Stimulated activated CD4-positive, alpha-beta T cell treated with anti-CD3 and anti-CD28 coated beads, Interleukin-12 subunit alpha, Interleukin-12 subunit beta, amount 100 ng/mL, for 48 hours (primary cell): ENCODE measurements at places on chromosomes 13 and 19.

DNA sequence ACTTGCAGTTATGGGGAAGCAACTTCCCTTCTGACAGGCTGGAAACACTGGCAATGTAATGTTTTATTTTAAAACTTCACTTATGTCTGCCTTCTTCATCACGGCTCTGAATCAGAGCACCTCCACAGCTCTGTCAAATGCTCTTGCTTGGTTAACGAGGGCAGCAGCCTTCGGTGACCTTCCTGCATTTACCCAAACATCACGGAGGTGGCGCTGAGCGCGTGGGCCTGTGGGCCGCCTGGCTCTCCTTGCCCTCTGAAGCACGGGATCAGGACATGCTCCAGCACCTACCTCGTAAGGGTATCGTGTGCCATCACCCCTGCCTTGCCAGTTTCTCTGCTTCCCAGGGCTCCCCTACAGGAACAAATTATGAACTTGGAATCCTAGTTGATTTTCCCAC is 310.0 kb downstream of the TEX29 start:
- no peak for DNase-seq

DNA sequence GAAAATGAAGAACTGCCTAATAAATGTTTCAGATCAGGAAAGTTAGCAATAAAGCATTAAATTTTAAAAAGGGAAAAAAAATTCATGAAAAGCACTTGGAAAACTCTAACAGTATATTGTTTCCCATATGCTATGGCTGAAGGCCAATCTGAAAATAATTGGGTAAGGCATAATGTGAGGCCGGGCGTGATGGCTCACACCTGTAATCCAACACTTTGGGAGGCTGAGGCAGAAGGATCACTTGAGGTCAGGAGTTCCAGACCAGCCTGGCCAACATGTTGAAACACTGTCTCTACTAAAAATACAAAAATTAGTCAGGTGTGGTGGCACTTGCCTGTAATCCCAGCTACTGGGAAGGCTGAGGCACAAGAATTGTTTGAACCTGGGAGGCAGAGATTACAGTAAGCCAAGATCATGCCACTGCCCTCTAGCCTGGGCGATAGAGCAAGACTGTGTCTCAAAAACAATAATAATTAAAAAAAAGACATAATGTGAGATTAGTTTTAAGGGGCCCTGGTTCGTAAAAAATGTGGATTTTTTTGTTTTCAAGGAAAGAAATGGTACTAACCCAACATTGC is 15.2 kb downstream of the INTS6 start:
- DNase-seq: no peak

DNA sequence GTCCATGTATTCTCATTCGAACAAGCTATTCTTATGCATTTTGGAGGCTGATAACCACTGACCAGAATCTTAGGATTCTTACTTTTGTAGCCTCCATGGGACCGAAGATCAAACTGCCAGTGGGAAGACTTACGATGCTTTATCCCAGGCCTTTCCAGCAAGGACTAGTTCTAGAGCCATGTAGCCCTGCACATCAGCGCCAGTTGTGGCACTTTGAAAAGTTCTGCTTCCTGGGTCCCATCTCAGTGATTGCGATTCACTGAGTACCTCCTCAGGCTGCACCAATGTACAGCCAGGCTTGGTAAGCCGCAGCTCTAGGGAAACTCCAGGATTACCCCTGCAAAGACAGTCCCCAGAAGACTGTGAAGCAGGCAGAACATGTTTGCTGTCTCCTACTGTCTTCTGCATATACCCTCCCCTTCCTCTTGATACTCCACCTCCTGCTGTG is 18.9 kb upstream of the ENOX1 start:
- DNase-seq: no peak

DNA sequence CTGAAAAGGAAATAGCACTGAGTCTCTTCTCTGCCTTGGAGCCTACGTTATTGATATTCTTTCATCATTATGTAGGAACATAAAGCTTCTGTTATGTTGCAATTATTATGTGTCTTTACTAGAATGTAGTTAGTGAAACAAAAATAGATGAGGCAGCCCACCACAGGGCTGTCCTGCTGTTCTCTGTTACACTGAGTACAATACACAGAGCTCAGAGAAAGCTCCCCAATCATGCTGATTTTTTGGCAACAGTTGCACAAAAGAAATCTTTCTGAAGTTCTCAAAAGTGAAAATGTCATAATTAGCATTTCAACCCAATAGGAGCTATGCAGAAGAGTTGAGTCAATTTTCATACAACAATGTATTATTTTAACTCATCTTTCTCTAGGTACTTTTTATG is 119.5 kb downstream of the EFNB2 start:
- DNase-seq: no peak

DNA sequence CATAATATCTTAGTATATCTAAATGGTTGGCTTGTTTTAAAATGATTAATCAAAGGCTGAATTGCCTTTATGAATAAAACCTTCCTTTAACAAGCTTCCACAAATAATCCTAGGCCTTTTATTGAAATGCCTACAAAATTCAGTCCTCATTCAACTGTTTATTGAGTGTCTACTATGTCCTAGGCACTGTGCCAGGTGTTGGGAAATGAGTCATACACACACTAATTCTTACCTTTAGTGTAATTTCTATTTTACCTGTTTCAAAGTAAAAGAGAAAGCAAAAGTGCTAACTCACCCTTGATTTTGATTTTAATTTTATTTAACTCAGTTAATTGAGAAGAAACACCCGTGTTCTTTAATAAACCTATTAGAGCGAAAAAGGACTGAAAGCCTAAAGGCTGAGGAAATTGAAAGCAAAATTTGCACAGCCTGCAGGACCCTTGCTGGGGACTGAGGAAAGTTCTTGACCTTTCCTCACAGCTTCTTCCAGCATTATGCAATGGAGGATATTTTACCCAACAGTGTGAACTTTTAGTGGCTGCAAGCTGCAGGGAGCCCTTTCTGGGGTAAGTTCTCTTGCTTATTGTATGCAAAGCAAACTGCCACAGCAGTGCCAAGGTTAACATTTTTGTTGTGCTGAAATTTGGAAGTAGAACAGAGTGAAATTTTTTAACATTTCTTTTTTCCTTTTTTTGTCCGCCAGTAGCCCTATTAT is 83.1 kb downstream of the B3GLCT start:
- DNase-seq: no peak

GRCh38 chr13:83150616-83151307 is 731.5 kb downstream of the SLITRK1 start:
- DNase-seq: no peak

- no peak for DNase-seq
Measured at GRCh38 chr13:66972659-66973058, 257.5 kb downstream of the PCDH9 start.

DNA sequence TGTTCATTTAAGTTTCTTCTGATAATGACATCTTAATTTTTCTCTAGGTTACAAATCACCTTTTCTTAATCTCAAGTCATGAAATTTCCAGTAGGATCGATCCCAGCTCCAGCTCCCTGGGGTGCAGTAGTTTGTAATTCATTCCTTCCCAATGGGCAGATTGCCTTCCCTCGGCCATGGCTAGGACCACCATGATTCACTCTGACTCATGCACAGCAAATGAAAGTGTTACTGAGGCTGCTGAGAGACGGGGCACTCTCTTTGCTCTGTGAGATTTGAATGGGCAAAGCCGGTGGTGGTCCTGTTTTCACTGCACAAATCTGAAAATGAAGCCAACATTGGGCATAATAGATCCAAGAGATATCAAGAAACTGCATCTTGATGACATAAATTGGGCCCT is 202.8 kb upstream of the IRS2 start:
- DNase-seq: no peak

DNA sequence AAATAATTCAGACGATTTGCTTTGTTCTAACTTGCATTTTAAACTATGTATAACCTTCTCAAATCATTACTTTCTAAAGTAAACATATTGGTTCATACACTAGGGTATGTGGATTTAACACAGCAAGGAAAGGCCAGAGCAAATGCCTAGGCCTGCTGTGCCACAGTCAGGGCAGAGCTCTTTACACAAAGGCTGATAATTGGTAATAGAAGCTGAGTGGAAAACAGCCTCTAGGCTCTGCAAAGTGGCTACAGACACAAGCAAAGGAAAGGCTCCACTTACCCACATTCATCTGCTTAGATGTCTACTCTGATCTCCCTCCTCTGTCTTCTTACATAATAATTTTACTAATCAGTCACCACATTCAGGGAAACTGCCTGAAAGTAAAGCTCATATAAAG is 382.9 kb downstream of the OLFM4 start:
- DNase-seq: no peak

DNA sequence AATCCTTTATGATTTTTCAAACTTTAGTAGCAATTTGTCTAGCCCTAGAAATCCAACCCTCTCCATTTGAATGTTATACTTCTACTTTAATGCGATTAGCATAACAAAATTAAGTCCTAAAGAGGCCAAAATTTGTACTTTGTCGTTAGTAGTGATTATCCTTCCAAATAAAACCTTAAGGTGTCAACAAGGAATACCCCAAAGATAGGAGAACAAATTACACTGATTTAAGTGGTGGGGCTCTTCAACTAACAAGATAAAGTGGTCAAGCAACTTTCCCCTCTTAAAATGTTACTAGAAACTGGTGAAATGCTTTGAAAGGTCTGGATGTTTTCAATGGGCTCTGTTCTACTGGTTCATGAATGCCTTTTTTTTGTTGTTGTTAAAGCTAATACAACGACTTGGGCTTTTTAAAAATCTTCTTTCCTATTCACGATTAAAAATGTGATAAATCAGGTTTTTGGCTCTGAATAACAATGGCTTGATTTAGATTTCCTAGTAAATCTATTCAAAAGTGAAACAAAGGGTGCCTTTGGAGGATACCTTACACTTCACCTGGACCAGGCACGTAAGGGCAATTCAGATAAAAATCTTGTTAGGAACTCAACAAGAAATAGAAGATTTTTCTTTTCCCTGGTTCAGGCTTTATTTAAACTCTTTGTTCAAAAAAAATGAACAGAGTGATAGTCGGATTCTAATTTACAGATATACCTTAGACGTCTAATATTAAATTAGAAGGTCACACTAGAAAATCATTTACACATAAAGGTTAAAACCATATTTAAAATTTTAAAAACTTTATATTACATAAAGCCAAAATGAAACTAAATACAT is 3.1 kb downstream of the SOX21 start:
- DNase-seq: no peak

GRCh38 chr13:37429976-37430375 is 168.6 kb downstream of the POSTN start:
- no peak for DNase-seq

- no peak for DNase-seq
Measured at GRCh38 chr19:18883526-18884304, 12.2 kb downstream of the CERS1 start.

DNA sequence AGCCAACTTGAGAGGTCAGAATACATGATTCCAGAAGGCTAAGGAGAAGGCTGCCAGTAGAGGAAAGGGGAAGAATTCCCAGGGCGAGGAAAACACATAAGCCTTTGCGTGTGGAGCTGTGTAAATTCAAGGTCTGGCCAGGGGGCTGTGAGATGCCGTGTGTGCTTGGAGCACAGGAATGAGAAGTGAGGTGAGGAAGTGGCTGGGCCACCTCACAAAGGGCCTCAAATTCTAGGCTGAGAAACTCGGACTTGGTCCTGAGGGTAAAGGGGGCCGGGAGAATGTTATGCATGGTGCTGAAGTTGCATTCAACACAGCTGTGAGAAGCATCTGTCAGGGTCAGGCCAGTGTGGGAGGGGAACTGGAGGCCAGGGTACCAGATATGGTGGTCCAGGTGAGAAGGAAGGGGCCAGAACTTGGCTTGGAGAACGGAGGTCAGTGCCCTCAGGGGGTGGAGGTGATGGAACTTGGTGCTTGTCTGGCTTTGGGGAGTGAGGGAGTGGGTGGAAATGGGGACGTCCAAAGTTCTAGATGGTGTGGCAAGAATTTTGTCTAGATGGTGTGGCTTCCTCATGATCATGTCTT is 4.9 kb upstream of the ZNF580 start:
- DNase-seq: no peak

DNA sequence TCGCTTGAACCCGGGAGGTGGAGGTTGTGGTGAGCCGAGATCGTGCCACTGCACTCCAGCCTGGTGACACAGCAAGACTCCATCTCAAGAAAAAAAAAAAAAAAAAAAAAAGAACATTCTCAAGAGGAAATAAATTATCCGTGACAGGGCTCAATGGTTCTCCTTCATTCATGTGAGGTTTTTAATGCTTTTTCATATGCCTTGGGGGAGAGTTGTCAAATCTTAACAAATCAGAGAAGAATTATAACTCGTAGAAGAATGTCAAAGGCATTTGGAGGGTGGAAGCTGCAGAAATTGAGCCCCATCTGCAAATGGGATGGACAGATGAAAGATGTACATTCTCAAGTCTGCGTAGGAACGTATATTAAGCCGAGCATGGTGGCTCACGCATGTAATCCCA is 34.9 kb upstream of the HOMER3 start:
- no peak for DNase-seq

- no peak for DNase-seq
Measured at GRCh38 chr13:106403280-106403679, 132.2 kb downstream of the EFNB2 start.

- no peak for DNase-seq
Measured at GRCh38 chr19:49802836-49803528, 10.1 kb downstream of the FUZ start.

GRCh38 chr13:91574766-91575165 is 176.3 kb downstream of the GPC5 start:
- no peak for DNase-seq

DNA sequence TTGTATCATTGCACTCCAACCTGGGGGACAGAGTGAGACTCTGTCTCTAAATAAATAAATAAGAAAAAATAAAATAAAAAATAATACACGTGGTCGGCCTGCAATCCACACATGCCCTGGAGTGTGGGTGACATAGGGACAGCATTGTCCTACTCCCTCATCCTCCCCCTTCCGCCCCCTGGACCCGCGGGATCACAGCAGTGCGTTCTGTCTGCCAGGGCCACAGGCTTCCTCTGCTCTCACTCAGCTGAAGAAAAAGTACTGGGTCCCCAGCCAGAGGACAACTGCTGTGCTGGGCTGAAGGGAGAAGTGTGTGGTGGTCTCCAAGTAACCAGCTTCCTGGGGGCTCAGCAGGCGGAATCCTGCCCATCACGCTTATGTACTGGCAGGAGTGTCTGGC is 6.3 kb downstream of the BCAT2 start:
- DNase-seq: no peak

GRCh38 chr13:109900741-109901140 is 114.4 kb upstream of the IRS2 start:
- no peak for DNase-seq

DNA sequence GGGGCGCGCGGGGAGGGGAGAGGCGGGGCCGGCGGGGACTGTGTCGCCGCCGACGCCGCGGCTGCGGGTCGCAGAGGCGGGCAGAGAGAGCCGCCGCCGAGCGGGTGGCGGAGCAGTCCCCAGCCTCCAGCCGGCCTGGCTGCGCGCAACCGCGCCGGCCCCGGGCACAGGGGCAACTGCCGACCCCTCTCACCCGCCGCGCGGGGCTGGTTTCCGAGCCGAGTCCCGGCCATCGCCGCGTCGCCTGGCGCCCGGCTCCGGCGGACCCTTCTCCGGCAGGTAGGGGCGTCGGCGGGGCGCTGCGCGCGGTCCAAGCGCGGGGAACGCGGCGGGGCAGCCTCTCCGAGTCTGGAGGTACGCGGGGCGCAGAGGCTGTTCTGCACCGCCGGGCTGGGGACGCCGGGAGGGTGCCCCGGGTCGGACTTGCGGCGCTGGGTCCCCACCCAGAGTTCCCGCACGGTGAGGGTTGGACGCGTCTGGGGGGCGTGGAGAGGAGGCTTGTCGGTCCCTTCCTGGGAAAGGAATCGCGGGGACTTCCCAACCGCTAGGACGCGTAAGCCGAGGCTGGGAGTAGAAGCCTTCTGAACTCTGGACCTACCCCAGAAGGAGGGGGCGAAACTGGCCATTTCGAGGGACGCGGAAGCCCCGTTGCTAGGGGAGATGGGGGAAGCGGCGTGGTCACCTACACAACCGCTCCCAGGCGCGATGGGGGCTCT is 133.6 kb upstream of the MYO16 start:
- no peak for DNase-seq

GRCh38 chr13:71030784-71031183 is 836.2 kb downstream of the DACH1 start:
- DNase-seq: no peak
